Calu3 (cell line): ENCODE measurements at places on chromosomes 5 and 9. TPM values are rescaled to one million over a fixed set of nuclear protein-coding genes. Genes with fewer than 3 reads are reported as not detected.

The MRPL36 gene
- 45.8 and 55.5 TPM in 2 replicates for total RNA-seq

The ORM2 gene
- not detected in 2 replicates for total RNA-seq

The SMIM32 gene
- 0.37 and 0.42 TPM in 2 replicates for total RNA-seq

The OTP gene
- 0.12 TPM in 1 of 2 replicates, not detected in the other for total RNA-seq

The TRIO gene
- 150 and 183 TPM in 2 replicates for total RNA-seq

The PCYOX1L gene
- 29.2 and 29.9 TPM in 2 replicates for total RNA-seq

The QRFP gene
- total RNA-seq = not detected in 2 replicates

The PLAC8L1 gene
- 1.4 and 3.8 TPM in 2 replicates for total RNA-seq

The SPINK5 gene
- total RNA-seq = 2.5 and 3.1 TPM in 2 replicates

The LHX2 gene
- total RNA-seq = not detected in 2 replicates

The POLR1E gene
- total RNA-seq = 11.9 and 12.5 TPM in 2 replicates

The RAPGEF1 gene
- total RNA-seq = 32.5 and 33.4 TPM in 2 replicates

The ARHGEF39 gene
- total RNA-seq = 14.2 and 15.4 TPM in 2 replicates

The TIMD4 gene
- not detected in 2 replicates for total RNA-seq

The FOXD4L6 gene
- 0.28 TPM in 1 of 2 replicates, not detected in the other for total RNA-seq

The SPATA31C1 gene
- total RNA-seq = not detected in 2 replicates

The FOXD1 gene
- 6.4 and 7.8 TPM in 2 replicates for total RNA-seq

The NR5A1 gene
- 0.12 TPM in 1 of 2 replicates, not detected in the other for total RNA-seq

- DNase-seq = no peak
Observed at GRCh38 chr9:137688725-137689124, 69.9 kb downstream of the EHMT1 start.

DNA sequence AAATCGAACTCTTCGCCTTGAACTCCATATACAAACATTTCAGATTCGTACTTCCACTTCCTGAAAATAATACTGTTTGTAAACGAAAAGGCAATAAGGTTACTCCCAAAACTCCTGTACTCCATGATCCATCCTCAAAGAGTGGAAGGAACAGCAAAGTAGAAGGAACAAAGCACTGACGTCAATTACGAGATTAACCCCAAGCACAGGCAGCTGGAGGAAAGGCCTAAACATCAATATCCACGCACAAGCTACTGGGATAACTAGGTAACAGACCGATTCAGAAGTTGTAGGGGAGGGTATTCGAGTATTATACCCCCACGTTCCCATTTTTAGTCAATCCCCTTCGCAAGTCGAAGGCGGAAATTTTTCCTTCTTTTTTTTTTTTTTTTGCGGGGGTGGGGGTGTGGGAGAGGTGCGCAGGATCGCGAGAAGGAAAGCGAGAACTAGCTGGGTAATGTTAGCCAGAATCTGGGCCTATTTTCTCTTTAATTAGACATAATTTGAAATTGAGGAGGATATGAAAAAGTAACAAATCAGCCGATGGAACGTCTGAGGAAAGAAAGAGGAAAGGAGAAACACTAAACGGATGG, 909 bp downstream of the AFF4 start:
- DNase-seq = peak; percentile 38

DNA sequence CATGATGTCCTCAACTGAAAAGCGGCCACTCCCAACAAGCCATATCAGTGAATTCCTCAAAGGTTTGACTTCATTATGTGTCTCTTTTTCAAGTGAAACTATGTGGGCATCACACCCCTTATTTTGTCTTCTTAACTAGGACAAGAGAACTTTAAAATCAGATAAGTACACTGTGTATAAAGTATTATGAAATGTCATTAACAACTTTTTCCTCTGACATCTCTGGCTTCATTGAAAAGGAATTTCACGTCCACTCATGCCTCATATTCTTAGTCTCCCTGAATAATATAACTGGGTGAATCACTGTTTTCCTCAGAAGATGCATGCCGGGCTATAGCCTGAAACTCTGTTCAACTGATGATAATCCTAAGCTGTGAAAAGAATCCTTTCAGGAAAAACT, 415.8 kb downstream of the ACTL7B start:
- DNase-seq = no peak

- peak; percentile 49 for DNase-seq
Observed at GRCh38 chr5:33997331-33997983, 10.4 kb downstream of the AMACR start.

DNA sequence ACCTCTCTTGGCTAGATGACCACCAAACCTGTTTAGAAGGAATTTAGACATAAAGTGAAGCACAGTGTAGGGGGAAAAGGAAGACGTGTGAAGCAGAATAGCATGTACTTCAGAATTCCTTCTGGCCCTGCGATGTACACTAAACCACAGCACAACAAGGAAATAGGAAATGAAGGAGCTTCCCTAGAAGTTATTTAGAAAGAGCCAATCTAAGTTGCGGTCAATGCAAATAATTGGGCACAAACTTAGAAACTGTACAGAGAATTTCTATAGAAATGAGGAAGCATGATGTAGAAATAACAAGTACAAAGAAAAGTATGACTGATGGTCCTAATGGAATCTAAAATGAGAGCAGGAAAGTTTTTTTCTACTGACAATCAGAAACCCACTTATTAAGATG, 41.5 kb downstream of the ANKRD55 start:
- DNase-seq = no peak

GRCh38 chr5:127451096-127451495, 66.3 kb upstream of the PRRC1 start:
- DNase-seq = no peak

GRCh38 chr5:136043551-136043950, 14.8 kb downstream of the TGFBI start:
- DNase-seq = no peak

GRCh38 chr5:43301653-43302091, 11.5 kb downstream of the HMGCS1 start:
- no peak for DNase-seq

- peak; percentile 95 for DNase-seq
Observed at GRCh38 chr9:137254624-137255447, at the start of gene NELFB. Gene NELFB, plus strand, starts transcription at chr9:137255327.

DNA sequence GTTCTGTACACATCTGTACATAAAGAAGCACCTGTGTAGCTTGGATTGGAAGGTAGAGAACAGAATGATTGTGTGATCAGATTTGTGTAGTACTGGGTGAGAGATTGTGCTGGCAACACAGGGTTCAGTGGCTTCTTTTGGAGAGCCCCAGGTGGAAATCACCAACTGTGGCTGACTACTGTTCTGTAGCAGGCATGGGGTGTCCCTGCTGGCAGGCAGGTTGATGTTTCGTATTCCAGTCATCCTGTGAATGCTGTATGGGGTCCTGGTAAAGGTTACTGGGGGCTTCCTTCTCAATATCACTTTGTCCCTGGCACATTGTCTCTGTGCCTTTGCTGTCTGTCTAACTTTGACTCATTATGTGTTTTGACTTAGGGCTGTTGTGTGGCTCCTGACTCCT, 5.3 kb downstream of the ASPN start:
- no peak for DNase-seq

- DNase-seq = no peak
Observed at GRCh38 chr5:66958980-66959641, 237.5 kb downstream of the CD180 start.

DNA sequence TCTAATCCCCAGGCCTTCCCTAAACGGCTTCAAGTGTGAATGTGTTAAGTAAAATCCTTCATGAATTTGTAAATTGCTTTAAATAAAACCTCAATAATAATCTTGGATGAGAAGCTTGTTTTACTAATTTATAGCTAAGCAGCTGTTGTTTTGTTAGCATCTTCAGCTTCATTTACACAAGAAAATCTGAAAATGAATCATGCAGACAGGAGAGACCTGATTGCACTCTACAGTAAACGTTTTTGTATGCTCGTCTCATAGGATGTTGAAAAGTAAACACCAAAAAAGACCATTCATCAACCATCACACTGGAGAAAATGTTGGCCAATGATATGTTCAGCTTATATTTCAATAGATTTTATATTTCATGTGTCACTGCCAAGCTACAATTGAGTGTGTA, 40.4 kb upstream of the MAP3K1 start:
- no peak for DNase-seq

DNA sequence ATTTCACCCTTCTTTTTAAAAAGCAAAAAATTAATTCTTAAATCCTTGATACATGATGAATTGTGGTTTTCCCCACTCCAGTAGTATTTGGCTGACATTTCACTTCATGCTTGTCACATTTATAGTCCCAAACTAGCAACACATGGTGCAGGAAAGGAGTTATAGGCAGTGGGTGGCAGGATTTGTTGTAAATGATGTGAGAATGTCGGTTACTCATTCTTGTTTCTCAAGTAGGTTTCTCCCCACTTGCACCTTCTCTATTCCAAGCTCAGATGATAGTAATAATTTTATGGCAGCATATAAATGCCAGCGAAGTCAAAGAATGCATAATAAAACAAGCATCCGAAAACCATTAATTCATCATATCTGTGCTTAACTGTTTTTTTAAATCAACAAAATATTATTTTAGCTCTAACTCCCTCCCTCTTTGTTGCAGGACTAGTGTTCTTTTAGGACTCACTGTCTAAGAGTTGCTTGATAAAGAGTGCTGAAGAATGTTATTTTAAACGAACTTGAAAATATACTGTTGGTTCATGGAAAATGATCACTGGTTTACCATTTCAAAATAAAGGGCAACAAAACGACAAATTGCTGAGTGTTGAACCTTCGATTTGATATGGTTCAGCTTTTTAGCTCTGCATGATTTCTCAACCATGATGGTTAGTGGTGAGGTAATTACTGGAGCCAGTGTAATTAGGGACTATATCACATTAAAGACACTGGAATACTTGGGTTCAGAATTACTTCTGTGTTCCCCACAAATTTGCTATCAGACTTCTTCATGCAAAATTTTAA, 88.1 kb upstream of the ADAMTSL1 start:
- no peak for DNase-seq

GRCh38 chr5:151449297-151449696, 1.9 kb downstream of the SLC36A1 start:
- no peak for DNase-seq

GRCh38 chr5:135564331-135564730, 14.5 kb downstream of the CXCL14 start:
- no peak for DNase-seq

GRCh38 chr9:9016597-9016996, 1217.0 kb upstream of the DMAC1 start:
- no peak for DNase-seq

DNA sequence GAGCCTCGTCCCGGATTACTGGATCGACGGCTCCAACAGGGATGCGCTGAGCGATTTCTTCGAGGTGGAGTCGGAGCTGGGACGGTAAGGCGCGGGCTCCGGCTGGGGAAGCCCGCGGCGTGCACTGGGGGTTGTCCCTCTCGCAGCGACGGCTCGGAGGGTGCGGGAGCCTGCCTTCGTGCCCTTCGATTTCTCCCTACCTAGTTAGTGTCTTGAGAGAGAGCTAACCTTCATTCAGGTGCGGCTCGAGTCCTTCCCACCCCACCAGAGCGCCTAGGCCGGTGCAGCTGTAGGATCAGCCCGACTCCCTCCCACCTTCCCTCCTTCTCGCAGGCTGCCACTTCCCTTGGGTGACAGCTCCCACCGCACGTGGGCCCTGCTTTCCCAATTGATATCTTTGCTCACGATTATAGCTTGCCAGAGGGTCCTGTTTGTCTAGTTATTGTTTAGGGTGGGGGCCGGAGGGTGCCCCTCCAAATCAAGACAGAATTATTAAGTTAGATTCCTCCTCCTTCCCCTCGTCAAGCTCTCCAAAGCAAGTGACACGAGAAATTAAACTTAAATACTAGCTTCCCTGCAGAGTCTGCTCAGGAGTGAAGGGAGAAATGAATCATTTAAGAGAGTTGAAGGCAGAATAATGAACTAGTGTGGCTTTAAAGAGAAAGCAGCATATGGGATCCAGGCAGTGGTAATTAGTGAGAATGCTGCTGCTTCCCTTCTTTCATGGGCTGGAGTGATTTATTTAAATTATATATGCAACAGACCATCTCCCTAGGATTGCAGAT, 569 bp downstream of the CAMK4 start:
- DNase-seq = peak; percentile 24

- no peak for DNase-seq
Observed at GRCh38 chr5:87781976-87782375, 369.2 kb upstream of the CCNH start.

- DNase-seq = peak; percentile 54
Observed at GRCh38 chr5:94618029-94618492, 343 bp downstream of the KIAA0825 start.
